ENCODE measurements at places on chromosomes 1 and 21.
A peak's percentile ranks its signal among the peaks of the same experiment; 100 is the strongest.

GRCh38 chr21:38806153-38806941 lies 618 bp downstream of the ETS2 start:
- DNase-seq, result peak; percentile 45

- no peak for DNase-seq
Measured at GRCh38 chr1:77322061-77322900, 40.5 kb downstream of the AK5 start.

- no peak for DNase-seq
Measured at GRCh38 chr1:8540261-8540941, 222.5 kb downstream of the SLC45A1 start.

DNA sequence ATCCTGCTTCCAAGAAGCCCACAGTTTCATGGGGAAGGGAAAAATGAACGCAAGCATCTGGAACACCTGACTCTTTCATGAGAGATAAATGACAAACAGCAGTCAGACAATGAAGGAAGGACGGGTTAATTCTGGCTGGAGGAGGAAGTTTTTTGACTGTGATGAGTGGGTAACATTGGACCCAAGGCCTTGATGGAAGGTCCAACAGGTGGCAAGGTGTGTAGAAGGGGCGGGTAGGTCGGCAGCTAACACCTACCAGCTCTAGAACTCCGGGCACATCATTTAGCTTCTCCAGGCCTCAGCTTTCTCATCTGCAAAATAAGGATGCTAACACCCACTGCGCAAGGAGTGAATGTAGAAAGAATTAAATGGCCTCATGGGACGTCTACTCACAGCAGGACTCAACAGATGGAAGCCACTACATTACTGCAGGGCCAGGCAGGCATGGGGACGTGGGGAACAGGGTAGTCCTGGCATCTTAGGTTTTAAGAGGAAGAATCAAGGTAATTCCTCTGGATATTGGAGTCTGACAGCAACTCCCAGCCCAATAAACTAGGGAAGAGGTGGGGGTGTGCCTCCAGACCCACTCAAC lies 12.9 kb downstream of the GLIS1 start:
- DNase-seq, result no peak

DNA sequence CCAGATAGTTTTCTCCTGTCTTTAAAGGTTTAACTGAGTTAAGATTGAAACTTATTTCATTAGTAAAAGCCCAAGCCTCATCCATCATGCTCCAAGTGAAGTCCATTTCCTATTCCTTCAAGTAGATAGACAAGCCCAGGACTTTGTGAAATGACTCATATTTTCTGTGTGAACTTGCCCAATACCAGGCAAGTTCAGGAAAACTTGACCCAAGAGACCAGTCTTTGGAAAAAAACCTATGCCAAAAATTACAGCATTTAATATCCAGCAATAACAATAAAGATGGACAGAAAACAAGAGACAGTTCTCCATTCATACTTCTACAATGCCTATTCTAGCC lies 405 bp upstream of the RAB29 start:
- no peak for DNase-seq

DNA sequence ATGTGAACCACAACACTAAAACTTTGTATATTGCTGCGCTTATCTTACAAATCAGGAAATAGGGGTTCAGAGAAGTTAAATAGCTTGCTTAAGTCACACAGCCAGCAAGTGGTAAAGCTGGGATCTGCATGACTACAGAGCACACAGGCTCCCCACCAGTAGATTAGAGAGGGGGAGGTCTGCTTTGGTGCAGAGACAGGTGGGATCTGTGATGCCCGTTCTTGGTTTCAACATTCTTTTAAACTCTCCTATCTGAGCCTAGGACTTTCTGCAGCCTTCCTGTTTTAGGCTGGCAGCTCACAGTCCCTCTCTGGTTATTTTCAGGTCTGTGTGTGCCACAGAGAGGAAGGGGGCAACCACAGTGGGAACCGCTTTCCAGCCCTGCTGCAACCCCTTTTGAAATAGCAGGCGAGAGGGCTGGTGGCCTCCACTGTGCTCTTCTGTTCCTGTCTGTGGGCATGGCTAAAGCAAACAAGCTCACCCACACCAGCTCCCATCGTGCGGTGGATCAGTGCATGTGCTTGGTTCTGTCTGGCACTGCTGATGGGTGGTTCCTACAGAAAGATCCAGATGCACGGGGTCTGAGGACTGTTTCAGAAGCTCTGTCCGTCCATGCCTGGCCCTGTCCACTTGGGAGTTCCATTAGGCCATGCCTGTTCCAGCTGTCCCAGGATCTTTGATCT lies 1.7 kb upstream of the IL6R start:
- no peak for DNase-seq

- DNase-seq, result no peak
Measured at GRCh38 chr1:43878440-43878839, 55.2 kb upstream of the ARTN start.

DNA sequence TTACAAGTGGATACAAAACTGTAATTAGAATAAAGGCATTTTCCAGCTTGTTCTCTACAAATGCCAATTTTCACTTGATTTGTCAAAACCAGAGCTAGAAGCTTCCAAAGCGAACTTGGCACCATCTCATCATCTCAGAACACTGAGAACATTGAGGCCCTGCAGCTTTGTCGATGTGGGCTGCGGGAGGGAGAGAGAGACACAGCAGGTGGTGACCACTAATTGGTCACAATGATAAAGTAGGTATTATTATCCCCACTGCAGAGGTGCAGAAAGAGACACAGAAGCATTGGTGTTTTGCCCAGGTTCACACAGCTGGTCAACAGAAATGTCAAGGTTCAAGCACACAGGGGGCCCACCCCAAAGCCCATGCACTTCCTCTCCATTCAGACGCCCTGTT lies 72.2 kb upstream of the KRTAP19-8 start:
- DNase-seq, result no peak

Data from colonic mucosa (tissue), 4 donors.